ENCODE measurements at places on chromosomes 2 and 18.

- no peak for DNase-seq
Observed at GRCh38 chr2:120345608-120346007, 328 bp upstream of the INHBB start.

DNA sequence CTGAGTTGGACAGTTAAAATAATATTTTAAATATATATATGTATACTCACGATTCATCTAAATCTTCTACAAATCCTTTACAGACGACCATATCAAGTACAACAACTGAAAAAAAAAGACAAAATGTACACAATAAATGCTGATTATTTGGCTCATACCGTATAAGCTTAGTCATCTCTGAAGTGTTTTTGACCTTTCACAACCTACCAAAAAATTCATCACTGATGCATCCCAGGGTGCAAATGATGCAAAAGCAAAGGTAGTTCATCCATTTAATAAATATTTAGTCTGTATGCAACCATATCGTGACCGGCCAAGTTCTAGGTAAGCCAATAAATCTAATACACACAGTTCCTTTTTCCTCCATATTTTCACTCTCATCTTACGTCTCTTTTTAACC is 1.1 kb downstream of the TMX3 start:
- DNase-seq, result no peak

- DNase-seq, result no peak
Observed at GRCh38 chr2:136901732-136902131, 136.4 kb downstream of the THSD7B start.

DNA sequence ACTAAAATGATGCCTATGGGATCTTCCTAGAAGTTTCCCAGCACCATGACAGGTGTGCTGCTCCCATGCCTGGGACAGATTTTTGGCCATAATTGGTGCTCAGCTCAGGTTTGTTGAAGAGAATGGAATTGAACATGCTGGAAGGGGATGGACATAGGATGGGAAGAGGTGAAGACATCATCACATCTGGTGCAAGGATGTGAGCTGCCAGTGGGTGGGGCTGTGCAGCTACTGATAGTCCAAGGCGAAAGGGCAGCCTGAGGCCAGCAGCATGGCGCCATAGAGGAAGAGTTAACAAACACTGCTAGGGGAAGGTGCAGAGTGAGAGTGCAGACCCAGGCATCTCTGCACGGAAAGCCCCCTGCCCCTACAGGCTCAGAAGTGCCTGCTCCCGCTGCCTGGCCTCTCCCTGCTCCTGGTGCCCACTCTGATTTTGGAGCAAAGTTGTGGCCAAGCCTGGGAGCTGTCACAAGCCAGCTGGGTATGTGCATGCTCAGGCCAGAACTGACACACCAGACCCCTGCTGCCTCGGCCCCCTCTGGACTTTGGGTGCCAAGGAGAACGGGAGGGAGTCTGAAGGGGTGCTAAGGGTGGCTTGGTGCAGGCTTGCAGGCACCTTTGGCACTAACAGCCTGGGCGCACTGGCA is 178.6 kb downstream of the ZBTB7C start:
- DNase-seq, result no peak

DNA sequence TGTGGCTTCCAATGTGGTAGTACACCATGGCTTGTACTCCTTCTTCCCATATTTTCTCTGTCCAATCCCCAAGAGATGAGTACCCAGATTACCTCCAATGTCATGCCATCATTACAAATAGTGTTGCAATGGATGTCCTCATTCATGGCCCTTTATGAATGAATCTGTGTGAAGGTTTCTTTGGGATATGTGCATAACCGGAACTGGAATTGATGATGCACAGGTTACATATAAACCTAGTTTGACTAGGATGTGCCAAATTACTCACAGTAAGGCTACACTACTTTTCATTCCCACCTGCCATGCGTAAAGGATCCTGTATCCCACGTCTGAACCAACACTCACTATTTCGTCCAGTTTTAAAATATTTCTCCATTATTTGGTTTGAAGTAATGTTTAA is 173.9 kb upstream of the CXCR4 start:
- DNase-seq, result no peak

DNA sequence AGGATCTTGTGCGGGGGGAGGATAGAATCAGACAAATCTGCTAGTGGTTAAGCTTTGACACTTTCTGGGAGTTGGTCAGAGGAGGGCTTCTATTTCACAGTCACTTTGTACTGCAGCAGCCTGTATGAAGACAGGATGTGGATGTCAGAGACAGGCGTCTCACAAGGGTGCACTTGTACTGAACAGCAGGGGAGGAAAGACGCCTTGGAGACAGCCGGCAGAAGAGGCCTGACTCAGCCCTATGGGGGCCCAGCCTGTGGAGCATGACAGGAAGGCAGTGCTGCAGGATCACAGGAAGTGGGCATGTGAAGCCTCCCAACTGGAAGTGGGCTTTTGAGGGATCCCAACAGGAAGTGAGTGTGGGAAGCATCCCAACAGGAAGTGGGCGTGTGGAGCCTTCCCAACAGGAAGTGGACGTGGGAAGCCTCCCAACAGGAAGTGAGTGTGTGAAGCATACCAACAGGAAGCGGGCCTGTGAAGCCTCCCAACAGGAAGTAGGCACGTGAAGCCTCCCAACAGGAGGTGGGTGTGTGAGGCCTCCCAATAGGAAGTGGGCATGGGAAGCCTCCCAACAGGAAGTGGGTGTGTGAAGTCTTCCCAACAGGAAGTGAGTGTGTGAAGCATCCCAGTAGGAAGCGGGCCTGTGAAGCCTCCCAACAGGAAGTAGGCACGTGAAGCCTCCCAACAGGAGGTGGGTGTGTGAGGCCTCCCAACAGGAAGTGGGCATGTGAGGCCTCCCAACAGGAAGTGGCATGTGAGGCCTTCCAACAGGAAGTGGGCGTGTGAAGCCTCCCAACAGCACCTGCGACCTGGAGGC is 212.3 kb downstream of the SNTG2 start:
- DNase-seq, result peak; percentile 6

- no peak for DNase-seq
Observed at GRCh38 chr2:211085056-211085680, 528.8 kb downstream of the CPS1 start.

GRCh38 chr2:168705534-168706470 is 96.6 kb upstream of the NOSTRIN start:
- no peak for DNase-seq

GRCh38 chr2:215316336-215316735 is 4.5 kb downstream of the ATIC start:
- DNase-seq, result no peak

- DNase-seq, result no peak
Observed at GRCh38 chr2:232315923-232316299, 62.6 kb upstream of the ALPP start.

GRCh38 chr2:100978582-100979191 is 23.4 kb upstream of the RPL31 start:
- DNase-seq, result no peak

DNA sequence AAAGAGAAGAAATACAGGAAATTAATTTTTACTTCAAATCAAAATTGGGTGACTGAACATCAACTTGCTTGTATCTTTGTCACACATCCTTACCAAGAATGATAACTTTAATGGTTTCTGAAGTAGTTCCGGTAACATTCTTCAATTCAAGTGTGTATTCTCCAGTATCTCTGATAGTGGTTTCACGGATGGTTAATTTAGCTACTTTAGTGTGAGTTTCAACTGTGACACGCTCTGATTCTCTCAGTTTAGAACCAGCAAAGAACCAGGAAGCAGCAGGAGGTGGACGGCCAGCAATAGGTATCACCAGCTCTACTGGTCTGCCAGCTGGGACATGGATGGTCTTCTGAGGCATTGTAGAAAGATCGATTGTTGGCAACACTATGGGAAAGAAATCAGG is 62.3 kb downstream of the PLEKHA3 start:
- DNase-seq, result no peak

DNA sequence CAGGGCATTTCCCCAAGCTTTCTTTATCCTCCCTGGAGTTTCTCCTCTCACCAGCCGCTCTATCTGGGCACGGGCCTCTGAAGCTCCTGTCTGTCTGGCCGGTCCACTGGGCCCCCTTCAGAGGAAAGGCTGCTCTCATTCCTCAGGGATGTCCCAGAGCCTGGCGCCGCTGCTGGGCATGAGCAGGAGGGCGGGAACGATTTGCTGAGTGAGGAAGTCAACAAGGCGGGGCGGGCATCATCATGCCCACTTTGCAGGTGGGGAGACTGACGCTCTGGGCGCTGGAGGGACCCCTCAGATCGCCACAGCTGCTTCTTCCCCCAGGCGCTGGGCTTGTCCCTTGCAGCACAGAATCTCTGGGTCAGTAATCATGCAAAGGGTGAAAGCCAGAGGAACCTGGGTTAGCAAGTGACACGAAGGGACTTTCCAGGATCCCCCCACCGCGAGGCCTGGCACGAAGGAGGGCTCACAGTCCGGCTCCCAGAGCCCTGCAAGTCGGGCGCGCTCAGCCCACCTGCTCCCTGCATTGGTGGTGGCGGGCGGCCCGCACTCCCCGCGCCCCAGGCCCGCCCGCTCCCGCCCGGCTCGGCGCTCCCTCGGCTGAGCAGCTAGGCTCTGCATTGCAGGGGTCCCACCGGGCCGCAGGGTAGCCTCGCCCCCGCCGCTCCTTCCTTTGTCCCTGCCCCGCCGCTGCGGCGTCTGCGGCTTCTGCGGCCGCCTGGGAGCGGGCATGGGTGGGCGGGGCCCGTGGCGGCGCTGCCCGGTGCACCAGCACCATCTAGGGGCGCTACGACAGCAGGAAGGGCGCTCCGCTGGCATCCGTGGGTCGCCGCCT is 157.8 kb downstream of the CYRIA start:
- DNase-seq, result no peak

DNA sequence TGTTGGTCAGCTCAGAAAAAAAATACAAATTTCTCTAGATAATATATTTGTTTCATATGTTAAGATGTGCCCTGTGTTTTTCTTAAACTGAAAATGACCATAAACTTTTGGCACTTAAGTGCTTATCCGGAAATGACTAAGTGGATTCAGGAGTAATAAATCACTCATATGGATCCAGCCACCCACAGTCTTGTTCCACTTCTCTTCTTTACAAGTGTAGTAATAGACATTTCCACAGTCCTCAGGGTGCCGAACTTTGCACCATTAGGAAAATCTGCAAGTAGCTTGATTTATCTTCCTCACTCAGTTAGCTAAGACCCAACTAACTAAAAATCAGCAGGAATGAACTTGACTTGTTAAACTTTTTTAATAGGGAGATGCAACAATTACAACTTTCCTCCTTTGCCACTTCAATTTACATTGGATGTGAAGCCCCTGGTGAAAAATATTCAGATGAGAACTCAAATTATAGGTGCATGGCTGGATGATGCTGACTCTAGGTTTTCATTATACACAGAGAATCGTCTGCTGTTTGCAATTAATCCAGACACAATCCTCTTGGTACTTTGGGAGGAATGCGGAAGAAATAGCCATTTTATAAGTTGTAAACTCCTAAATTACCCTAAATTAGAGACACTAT is 322.5 kb downstream of the ARHGAP15 start:
- DNase-seq, result no peak

DNA sequence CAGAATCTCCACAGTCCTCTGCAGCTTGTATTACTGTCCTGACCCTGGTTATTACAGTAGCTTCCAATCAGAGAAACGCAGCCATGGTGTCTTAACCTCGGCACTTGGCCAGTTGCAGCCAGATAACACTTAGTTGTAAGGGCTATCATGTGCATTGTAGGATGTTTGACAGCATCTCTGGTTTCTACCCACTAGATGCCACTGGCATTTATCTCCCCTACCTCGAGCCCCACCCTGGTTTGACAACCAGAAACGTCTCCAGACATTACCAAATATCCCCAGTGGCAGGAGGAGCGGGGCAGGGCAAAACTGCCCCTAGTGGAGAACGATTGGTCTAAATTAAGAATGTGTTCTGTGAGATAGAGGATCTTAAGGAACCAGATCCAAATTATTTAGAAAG is 13.1 kb downstream of the DSG2 start:
- no peak for DNase-seq

GRCh38 chr2:188404341-188405004 is 112.8 kb downstream of the GULP1 start:
- DNase-seq, result no peak

DNA sequence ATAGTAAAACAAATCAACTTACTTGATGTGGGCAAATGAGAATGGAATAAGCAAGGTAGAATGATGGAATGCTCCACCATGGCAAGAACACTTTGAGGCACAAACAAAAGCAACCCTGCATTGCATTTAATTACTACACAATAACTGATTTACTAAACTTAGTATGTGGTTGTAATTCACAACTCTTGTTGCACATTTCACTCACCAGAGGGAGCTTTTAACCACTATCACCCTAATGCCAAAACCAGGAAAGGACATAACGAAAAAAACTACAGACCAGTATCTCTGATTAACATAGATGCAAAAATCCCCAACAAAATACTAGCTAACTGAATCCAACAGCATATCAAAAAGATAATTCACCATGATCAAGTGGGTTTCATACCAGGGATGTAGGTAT is 659.8 kb downstream of the CPS1 start:
- no peak for DNase-seq

GRCh38 chr2:46893269-46893939 is 22.2 kb downstream of the MCFD2 start:
- DNase-seq, result no peak

DNA sequence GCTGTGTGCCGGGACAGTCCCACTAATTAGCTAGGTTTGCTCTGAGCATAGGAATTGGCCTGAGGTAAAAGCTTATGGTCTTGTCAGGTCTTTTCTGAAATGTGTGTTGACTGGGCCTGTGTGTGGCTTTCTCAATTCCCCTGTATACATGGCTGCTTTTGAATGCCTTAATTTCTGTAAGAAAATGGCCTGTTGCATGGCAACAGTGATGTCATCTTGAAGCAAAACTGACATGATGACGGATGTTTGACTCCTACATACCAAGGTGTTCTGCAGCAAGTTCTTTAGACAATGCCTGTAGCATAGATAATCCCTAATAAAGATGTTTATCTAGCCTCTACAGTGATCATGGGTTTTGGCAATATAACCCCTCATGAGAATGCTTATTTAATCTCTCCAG is 198.5 kb downstream of the OTX1 start:
- no peak for DNase-seq

DNA sequence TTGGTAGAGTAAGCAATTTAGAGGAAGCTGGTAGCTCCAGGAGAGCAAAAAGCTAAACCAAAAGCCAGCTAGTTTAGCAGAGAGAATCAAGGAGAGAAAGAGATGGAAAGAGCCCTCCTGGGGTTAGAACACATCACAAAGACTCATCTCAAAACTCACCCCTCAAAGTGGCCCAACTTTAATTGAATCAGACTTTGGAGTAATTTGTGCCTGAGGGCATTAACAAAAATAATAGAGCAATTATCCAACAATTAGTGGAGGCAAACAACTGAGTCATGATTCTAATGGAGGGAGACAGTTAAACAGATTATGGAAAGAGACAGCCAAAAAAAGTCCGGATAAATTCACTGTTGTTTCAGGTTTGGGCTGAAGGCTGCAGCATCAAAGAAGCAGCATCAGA is 417.4 kb downstream of the KCNJ3 start:
- DNase-seq, result no peak

- no peak for DNase-seq
Observed at GRCh38 chr18:14974088-14974487, 226.1 kb downstream of the ANKRD30B start.

DNA sequence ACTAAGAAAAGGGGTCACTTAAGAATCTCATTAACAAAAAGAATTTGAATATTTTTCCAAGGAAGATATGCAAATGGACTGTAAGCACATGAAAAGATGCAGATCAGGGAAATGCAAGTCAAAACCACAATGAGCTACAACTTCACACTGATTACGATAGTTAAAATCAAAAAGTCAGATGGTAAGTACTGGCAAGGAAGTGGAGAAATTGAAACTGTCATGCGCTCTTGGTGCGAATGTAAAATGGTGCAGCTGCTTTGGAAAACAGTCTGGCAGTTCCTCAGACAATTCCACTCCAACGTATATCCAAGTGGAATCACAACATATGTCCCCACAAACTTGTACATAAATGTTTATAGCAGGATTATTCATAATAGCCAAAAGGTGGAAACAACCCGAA is 81.4 kb downstream of the MSH2 start:
- no peak for DNase-seq

Measured in stimulated activated CD8-positive, alpha-beta memory T cell treated with anti-CD3 and anti-CD28 coated beads, Interleukin-7, amount 100 ng/mL, for 1 hour (primary cell).